Foreskin fibroblast (primary cell): ENCODE measurements at places on chromosomes 12 and 14.

- no peak for DNase-seq
These were observed 64.8 kb upstream of the TUNAR start for GRCh38 chr14:95811813-95812212.

DNA sequence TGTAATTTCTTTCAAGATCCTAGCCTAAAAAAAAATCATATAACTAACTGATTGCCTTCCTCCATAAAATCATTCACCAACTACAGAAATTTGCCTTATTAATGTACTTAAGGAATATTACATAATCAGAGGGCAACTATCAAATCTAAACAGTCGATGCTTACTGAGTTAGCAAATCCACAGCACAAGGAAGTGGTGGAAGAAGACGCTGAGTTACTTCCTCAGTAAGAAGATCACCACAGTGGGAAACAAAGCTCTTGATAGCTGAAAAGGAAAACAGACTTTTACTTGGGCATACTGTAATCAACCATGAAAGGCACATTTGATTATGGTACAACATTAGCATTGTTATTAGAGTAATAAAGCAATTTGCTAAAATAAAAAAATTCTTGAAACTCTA is 48.7 kb downstream of the HEATR5A start:
- DNase-seq = no peak

DNA sequence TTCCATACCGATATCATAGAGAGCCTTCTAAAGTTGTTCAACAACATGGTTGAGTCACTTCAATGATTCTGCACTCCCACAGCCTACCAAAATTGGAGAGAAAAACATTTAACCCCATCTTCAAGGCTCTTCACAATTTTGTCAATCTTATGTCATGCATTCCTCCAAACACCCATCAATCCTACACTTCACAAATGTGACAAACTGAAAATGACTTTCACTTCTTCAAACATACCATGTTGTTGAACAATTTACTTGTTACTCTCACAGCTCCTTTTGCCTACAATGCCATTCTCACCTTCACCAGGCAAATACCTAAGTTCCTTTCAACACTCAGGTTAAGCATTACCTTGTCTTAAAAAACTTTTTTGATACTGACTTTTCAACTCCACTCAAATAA is 88.0 kb downstream of the OSBPL8 start:
- no peak for DNase-seq

DNA sequence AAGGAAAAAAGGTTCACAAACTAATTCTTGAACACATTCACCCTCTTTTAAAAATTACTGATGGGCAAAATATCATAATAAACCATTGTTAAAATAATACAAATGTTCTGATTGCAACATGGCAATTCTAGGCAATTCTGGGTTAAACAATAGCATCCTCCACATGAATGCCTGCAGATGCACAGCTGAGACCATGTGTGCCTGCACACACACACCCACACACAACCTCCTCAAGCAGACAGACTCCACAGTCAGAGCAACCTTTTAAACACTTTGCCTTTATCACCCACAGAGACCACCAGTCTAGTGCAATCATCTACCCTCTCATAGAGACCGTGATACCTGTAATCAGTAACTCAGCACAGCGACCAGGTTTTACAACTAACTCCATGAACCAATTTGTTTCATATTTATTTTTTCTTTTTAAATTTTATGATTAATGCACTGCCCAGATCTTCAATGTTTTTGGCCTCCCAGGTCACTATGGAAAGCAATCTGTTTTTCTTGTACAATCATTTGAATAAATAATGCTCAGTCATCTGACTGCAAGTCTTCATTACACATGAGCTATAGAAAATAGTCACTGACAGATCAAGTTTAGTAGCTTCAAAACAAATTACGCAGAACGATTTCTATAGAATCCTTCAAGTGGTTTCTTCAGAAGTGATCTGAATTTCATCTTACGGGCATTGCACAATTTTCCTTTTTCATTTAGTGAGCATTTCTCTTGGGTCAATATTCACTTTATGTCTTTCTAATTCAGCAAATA is 105.8 kb downstream of the PRKD1 start:
- peak; percentile 13 for DNase-seq

- peak; percentile 98 for DNase-seq
These were observed 32.9 kb downstream of the SYNE3 start for GRCh38 chr14:95483309-95484165.

DNA sequence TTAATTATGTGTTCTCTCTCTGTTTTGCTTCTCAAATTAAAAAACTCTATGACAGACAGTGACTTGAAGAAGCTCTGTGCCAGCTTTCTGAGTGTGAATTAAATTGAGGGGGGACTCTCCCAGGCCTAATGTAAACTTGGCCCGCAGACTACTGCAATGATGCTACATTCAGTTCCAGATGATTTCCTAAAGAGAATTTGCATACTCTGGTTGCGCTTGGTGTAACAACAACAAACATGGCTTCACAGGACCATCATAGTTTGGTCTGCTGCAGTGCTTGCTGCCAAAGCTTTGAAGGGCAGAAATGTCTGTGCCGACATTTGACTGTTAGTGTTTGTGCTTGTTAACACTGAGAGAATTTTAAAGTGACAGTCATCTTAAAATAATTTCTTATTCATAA is 25.0 kb downstream of the CFAP54 start:
- no peak for DNase-seq

DNA sequence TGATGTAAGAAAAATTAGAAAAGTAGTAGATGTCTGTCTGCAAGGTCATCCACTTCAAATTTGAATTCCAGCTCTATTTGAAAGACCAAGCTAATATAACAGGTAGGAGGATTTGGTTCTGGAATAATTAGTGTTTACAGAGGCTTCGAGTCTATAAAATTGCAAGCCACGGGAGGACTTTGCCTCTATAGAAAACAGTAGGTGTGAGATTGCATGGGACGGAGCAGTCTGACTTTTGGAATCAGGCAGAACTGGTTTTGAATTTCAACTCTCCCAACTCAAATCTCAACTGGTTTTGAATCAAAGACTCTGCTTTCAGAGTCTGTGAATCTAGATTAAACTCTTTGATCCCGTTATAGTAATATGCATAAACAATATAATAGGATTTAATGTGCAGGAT is 82.4 kb downstream of the PIK3C2G start:
- no peak for DNase-seq

DNA sequence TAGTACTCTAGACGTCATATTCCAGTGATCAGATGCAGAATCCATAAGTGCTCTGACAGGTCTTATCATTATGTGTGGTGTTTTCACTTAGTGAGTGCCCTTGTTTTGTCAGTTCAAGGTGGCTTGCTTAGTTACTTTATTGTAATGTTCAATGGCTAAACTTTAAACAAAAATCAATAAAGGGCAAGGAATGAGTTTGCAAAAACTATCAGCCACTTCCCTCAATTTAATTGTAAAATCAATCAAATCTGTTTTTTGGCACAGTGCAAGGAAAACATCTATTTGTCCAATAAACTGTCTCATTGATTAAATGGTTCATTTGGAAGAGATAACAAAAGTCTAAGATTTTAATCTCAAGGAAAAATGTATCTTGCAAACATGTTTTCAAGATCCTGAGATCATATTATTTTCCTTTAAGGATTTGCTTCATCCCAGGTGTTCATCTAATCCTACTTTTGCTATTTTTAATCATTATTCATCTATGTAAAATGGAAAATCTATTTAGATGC is 59.6 kb upstream of the EEA1 start:
- no peak for DNase-seq

DNA sequence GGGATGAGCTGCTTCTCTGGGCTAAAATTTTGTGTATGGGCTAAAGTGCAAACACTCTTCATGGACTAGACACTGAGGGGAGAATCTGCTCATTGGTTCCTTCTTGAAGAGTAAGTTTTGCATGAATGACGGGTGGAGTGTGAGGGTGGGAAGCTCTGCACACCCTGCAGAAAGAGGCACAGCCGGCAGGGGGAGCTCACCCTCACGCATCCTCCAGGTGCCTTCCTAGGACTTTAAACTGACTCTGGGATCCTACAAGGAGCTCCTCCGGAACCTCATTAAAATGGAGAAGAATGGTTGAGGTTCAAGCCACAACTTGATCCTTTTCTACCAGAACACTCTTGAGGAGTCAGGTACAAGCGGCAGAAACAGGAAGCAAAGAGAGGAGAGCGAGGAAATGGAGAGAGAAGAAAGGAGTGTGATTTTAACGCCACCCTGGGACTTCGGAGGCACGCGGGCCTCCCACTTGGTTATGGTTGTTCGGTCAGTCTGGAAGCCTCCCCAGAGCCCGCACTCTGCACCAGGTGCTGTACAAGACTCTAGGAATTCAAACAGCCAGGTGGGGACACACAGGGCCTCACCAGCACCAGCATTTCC is 87.5 kb downstream of the SETD3 start:
- peak; percentile 49 for DNase-seq

DNA sequence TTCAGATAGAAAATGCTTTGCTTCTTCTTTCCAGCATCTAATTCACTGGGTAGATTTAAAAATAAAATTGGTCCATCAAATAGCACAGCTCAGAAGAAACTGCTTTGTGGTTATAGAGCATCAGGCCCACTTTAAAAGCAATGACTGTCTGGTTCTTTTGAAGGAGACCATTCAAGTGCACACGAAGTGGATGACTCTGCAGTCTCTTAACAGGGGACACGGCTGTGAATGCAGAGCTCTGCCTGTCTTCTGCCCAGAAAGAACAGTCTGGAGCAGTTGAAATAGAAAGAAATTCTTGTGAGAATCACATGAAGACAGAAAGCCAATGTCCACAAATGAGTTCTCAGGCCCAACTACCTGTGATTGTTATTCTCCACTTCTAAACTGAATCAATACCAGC is 138.7 kb upstream of the PLEKHA5 start:
- no peak for DNase-seq

DNA sequence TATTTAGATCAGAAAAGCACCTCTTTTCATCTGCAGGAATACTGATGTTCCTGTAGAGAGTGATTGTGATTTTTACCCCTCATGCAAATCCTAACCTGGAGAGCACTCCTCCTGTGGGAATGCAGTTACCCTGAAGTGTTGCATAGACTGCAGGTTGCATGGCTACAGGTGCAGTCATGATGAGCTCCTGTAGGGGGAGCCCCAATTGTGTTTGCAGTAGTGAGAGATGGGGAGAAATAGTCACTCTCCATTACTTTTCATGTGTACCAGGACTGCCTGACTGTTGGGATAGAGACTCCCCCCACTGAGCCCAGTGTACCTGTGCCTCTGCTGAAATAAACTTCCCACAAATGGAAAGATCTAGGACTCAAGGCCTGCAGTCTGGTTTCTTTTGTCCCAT is 1086.5 kb downstream of the SLC6A15 start:
- peak; percentile 66 for DNase-seq

DNA sequence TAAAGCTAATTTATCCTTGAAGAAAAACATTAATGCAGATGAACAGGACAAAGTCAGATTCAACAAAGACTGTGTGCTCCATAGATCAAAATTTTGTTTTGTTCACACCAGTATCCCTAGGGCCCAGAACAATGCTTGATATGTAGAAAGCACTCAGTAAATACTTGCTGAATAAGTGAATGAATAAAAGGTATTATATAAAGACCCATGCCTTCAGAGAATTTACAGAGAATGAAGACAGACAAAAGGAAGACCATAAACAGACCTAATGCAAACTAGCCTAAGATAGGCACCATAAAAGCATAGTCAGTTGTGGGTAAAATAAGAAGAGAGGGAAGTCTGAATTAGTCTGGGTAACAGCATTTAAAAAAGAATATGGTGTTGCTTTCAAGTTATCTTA is 47.3 kb upstream of the TMCC3 start:
- no peak for DNase-seq

- peak; percentile 7 for DNase-seq
These were observed 184.4 kb upstream of the CCND2 start for GRCh38 chr12:4089121-4089606.

DNA sequence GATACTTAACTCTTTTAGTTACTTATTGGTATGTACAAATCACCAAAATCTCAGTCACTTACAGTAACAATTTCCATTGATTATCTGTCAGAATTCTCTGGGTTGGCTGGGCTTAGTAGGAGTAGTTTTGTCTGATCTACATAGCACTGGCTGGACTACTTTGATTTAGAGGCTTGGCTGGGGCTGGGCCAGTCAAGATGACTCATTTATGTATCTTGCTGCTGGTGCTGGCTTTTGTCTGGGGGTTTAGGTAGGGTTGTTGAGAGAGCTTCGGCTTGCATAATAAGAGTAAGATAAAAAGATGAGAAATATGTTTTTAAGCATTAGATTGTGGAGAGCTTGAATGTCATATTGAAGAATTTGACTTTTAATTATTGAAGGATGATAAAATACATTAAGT is 1093.7 kb downstream of the SLC6A15 start:
- peak; percentile 22 for DNase-seq
